ENCODE measurements at places on chromosomes 5 and 9.

DNA sequence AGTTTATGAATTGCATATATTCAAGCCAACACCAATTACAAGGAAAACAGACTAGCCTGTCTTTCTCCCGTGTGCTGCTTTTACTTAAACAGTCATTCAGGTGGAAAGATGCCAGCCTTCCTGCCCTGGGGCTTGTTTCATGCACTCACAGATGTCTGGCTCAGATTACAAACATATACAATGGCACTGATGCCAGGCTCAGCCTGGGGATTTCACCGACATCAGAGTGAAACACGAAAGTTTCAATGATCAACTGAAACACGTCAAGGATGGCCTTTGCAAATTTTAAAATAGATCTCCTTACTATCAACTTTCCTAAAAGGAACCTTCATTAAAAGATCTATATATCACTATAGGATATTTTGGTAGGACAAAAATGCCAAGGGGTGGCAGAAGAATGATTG, 1576.5 kb downstream of the EFNA5 start:
- DNase-seq, result no peak

- peak; percentile 11 for DNase-seq
Observed at GRCh38 chr9:113221800-113222481, 597 bp downstream of the SLC31A1 start.

GRCh38 chr9:83322438-83322837, 215.8 kb downstream of the FRMD3 start:
- DNase-seq, result no peak

DNA sequence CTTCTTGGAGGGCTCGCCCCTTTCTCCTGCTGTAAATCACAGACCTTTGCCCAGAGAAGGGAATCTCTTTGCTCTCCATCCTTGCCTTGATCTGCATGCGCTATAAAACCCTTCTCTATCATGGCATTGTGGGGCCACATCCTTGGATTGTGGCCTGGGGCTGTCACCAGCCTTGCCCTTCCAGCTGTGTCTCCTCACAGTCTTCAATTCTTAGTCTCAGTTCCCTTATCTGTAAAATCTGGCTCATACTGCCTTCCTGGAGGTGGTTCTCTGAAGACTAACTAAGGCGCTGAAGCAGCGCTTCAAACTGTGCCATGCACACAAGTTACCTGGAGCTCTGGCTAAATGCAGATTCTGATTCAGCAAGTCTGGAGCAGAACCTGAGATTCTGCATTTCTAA, 53.4 kb upstream of the RARS1 start:
- no peak for DNase-seq

DNA sequence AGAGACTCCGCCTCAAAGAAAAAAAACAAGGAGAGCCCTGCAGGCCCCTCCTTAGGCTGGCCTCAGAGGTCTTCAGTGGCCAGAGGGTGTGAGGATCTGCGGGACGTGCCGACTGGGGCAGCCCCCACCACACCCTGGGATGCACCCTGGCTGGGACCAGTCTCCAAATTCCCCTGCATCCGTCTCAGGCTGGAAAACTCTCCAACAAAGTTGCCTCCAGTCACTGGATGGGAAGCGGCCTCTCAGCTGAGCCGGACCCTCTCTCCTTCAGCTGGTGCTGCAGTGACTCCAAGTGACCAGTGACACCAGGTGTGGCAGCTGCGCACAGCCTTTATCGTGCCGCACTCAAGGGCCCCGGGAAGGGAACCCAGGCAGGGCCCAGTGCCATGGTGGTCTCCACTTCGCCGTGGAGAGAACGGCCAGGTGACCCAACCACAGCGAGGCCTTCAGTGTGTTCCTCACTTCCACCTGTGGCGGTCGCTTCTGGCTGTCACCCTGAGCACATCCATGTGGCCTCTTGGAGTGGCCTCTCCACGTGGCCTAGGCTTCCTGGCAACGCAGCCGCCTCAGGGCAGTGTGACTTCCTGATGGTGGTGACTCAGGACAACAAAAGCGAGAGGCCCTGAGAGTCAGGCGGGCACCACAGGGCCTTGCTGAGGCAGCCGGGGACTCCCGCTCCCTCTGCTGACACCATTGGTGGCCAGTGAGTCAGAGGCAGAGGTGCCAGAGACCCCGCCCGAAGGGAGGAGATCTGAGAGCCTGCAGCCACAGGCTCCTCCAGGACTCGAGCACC, 19.3 kb upstream of the CAMSAP1 start:
- peak; percentile 50 for DNase-seq

DNA sequence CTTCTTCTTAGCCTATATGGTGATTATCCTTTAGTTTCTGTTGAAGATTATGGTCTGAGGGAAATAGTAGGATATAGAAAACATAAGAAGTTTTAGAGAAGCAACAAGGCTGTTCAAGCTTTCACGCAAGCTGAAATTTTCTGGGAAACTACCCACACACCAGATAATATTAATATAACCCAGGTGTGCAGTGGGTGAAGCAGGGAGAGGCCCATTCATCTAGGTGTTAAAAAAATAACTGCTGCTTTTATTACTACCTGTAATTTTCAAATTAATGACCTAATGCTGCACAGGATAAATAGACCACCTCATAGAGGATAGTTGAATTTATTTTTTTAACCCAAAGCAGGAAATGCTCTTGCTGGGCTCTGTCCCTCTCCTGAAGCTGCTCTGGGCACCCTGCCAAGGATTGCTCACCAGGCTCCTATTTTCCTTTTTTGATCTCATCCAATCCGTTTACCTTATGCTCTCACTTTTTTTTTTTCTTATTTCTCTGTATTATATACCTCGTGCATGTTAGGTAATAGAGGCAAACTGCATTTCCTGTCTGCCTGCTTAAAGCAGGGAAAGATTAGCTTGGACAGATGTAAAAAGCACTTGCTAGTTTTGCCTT, 124.3 kb upstream of the SLC12A2 start:
- peak; percentile 35 for DNase-seq

DNA sequence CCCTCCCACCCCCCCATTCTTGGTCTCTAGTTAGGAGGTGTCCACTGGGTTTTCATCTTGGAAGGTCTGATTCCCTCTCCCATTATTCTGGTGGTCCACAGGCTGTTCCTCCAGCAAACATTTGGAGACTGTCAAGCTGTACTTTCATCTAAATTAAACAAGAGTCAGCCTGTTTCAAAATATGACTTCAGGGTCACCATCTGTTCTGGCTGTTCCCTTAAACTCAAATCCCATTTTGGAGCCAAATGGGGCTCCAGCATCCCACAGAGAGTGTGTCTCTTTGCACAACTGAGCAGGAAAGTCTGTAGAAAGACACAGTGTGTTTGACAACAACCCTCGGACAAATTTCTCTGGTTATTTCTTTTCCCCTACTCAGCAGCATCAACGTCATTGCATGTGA, 20.5 kb downstream of the COL15A1 start:
- DNase-seq, result no peak

DNA sequence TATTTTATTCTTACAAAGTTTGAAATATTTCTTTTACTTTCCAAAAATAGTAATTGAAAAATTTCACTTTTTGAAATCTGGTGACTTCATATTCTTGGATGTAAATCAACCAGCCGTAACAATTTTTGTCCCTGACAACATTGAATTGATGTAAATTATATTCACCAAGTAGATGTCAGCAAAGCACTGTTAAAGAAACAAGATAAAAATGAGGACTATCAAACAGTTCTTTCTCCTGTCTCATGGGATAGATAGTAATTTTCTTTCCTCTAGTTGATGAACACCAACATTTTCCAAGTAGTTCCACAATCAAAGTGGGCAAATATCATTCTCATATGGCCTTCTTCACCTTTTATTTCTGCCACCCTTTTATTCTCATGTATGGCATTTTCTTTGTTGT, 1461.9 kb downstream of the MAT2B start:
- DNase-seq, result no peak

DNA sequence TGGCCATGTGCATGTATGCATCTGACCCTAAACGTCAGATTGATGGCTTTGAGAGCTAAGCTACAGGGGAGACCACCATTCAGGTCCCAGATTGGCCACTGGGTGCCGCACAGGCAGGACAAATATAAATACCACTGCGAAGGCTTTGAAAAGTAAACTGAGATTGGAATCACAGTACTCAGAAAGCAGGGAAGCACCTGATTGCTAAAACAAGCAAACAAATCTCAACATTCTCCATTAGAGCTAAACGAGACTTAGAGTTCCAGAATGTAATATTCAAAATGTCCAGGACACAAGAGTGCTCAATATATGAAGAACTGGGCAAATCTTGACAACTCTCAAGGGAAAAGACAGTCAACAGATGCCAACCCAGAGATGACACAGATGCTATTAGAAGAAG, 61.0 kb upstream of the GFPT2 start:
- DNase-seq, result no peak

DNA sequence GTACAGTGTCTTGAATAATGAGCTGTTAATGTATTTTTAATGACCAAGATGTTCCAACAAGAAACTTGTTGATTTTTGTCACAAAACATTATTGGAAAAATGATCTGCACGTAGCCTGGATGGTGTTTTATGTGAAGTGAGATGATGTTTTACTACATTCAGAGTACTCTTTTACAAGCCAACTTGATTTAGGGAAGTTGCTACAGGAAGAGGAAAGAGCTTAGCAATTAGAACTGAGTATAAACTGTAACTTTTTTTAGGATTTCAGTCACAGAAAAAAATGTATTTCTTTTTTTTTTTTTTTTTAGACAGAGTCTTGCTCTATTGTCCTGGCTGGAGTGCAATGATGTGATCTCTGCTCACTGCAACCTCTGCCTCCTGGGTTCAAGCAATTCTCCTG, 113.6 kb upstream of the ADRA1B start:
- no peak for DNase-seq

- DNase-seq, result no peak
Observed at GRCh38 chr5:66255714-66256113, 111.6 kb downstream of the SREK1 start.

DNA sequence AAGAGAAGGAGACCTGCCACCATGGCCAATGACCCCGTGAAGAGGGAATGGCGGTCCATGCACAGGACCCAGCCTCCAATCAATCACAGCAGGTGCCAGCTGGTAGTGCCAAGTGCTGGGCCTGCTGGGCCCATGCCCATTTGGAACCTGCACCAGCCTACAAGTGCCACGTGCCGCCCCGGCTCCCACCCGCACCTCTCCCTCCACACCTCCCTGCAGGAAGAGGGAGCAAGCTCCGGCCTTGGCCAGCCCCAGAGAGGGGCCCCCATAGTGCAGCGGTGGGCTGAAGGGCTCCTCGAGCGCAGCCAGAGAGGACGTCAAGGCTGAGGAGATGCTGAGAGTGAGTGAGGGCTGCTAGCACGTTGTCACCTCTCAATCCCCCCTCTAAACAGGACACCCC, 37.8 kb upstream of the NPR3 start:
- no peak for DNase-seq

- DNase-seq, result no peak
Observed at GRCh38 chr5:23268136-23268535, 239.3 kb upstream of the PRDM9 start.

DNA sequence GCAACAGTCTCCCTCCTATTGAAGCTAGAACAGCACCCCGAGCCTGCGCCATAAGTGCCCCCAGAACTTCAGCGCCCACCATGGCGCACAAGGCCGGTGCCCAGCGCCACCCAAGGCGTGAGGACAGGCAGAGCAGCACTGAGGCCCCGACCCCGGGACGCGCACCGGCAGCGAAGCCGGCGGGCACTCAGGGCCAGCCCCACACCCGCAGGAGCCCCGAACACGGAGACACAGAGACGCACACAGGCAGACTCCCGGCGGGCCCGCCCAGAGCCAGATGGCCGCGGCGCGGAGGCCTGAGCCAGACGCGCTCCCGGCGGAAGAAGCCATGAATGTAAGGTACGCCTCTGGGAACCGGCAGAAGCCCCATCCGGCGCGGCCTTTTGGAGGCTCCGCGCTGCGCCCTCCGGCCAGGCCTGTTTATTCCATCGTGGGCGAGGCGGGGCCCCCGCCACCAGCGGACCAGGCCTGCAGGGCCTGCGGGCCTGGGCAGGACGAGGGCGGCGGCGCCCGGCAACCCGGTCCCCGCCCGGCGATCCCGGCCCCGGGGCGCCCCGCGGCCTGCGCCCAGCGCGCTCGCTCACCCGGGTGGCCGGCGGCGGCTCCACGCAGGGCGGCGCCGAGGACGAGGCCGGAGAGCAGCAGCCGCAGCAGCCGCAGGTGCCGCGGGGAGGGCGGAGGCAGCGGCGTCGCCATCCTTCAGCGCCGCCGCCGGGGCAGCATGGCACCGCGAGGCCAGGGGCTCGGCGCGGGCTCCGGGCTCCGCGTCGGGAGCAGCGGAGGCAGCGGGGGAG, 486 bp downstream of the NPDC1 start:
- DNase-seq, result no peak

- DNase-seq, result no peak
Observed at GRCh38 chr5:19044311-19044710, 943.7 kb downstream of the CDH18 start.

All from HS-27A (cell line).